Activated CD8-positive, alpha-beta memory T cell treated with anti-CD3 and anti-CD28 coated beads for 1 hour (primary cell): ENCODE measurements at places on chromosomes 11 and 22.

GRCh38 chr22:49994361-49995040 lies 18.1 kb downstream of the IL17REL start:
- DNase-seq: no peak

GRCh38 chr22:22865311-22866072 lies 22.1 kb upstream of the IGLL5 start:
- no peak for DNase-seq

GRCh38 chr22:20128619-20128901 lies 3.0 kb upstream of the ZDHHC8 start:
- no peak for DNase-seq

GRCh38 chr11:48127521-48128183 lies 89.0 kb upstream of the OR4B1 start:
- no peak for DNase-seq

- DNase-seq: no peak
These were observed 130.6 kb upstream of the CSNK2A3 start for GRCh38 chr11:11483627-11484026.

- DNase-seq: no peak
These were observed 531 bp upstream of the MEN1 start for GRCh38 chr11:64810891-64811272.

- DNase-seq: no peak
These were observed 15.5 kb upstream of the DEPDC7 start for GRCh38 chr11:33000181-33000580.

GRCh38 chr22:17896586-17896985 lies 122.3 kb upstream of the BID start:
- DNase-seq: no peak

DNA sequence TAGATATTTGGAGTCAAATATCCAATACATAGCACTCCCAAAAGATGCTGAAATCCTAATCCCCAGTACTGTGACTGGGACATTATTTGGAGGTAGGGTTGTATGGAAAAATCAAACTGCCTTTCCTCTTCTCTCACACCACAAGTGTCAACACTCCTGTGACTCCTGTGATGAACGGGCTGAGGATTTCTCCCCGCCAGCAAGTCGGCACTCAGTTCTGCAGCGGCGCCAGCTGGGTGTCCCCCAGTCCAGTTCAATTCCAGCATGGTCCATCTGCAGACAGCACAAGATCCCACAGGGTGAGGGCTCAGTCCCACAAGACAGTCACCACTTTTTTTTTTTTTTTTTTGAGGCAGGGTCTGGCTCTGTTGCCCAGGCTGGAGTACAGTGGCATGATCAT lies 4.3 kb upstream of the PARVB start:
- no peak for DNase-seq

DNA sequence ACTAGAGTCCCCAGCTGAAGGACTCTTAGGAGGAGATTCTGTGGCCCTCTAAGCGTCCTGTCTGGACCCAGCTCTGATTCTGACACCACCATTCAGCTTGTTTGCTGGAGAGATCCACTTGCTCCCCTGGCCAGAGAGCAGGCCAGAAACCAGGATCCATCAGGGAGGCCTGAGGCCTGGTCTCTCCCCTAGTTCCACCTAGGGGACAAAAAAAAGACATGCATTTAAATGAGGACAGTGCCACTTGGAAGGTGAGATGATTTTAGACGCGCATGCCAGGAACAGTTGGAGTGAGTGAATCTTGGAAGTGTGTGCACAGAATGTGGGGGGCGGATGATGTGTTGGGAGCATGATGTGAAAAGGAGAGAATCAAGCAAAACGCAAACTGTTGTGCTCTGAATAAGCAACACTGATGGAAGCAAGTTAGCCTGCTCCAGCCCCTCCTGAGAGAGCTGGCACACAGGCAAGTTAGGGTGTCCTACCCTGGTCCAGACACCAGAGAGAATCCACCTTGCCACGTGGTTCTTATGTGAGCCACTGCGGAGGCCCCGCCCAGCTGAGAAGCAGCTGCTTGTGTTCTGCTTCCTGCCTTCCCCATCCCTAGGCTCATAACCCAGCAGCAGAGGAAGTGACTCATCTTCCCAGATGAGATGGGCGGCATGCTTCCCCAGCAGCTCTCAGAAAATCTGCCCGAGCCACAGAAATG lies 8.0 kb upstream of the SLCO2B1 start:
- DNase-seq: peak; percentile 46

GRCh38 chr11:67119585-67120391 lies 725 bp downstream of the KDM2A start:
- DNase-seq: no peak

GRCh38 chr22:46528121-46528610 lies 9.3 kb downstream of the CELSR1 start:
- DNase-seq: no peak

GRCh38 chr11:64686466-64687170 lies 36.4 kb downstream of the NRXN2 start:
- DNase-seq: no peak

GRCh38 chr11:15519911-15520310 lies 405.2 kb downstream of the INSC start:
- DNase-seq: no peak

DNA sequence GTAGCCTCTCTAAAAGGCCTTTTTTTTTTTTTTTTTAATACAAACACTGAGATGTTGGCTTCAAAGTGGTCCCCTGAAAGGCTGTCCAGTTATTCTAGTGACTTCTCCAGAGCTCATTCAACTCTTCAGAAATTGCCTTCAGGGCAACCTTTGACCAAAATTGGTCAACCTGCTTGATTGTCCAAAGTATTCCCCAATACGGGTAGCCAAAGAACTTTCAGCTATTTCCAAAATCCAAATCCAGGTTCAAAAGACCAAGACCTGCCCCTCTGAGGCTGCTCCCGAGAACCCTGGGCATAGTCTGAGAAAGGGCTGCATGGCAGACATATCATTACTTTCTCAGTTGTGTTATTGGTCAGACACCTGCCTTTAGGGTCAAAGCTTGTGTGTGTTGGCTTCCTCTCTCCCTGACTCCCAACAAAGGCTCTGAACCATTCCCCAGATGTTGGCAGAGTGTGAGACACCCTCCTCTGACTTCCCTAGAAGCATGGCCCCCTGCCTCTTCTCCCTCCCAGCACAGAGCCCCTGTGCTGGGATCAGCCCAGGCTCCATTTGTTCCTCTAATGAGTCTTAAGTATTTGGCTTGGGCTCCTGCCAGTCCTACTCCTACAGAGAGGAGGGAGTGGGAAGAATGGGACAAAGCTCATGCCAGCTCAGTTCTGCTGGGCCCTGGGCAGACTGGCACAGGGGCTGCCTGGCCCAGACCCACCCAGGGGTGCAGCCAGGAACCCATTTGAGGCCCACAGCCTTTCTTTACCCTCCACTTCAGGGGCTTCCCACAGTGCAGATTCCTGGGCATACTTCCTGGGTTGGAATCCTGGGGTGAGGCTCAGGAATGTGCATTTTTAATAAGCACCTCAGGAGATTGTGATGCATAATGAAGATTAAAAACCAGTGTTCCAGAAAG lies 30.3 kb downstream of the TNKS1BP1 start:
- no peak for DNase-seq

DNA sequence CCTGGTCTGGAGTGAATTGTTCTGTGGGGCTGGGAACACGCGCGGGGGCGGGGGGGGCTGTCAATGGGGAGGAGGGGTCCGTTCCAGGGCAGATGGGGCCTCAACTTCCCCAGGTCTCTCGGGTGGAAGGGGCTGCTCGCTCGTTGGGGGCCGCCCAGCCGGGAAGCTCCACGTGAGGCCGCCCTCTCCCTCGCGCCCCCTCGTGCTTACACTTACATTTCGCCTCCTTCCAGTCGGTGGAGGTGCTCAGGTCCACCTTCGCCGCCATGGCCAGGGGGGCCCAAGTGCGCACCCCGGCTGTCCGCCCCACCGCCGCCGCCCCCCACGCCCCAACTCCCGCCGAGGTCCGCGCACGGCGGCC lies 452 bp downstream of the MACROD1 start:
- DNase-seq: no peak

DNA sequence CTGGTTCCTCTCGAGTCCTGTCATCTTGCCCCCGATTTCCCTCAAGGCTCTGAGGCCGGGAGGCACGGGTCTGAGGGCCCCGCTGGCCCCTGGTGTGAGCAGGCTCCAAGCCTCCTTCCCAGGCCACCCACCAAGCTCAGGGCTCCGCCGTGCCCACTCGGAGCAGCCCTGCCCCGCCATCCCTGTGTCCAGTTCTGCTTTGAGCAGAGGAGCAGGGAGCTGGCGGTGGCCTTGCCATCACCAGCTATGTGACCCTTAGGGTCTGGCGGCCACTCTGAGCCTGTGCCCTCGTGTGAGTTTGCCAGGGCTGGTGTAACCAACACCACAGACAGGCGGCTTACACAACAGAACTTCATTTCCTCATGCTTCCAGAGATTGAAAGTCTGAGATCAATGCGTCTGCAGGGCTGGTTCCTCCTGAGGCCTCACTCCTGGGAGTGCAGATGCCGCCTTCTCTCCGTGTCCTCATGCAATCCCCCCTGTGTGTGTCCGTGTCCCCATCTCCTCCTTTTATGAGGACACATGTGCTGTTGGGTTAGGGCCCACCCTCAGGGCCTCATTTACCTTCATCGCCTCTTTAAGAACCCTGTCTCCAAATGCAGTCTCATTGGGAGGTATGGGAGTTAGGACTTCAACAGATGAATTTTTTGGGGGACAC lies 36.5 kb upstream of the CELSR1 start:
- DNase-seq: no peak

- no peak for DNase-seq
These were observed 1475.5 kb upstream of the TENM4 start for GRCh38 chr11:80916173-80916798.

GRCh38 chr11:94735907-94736306 lies 32.2 kb upstream of the AMOTL1 start:
- DNase-seq: no peak

- no peak for DNase-seq
These were observed 15.9 kb downstream of the PSMD13 start for GRCh38 chr11:252666-253065.

DNA sequence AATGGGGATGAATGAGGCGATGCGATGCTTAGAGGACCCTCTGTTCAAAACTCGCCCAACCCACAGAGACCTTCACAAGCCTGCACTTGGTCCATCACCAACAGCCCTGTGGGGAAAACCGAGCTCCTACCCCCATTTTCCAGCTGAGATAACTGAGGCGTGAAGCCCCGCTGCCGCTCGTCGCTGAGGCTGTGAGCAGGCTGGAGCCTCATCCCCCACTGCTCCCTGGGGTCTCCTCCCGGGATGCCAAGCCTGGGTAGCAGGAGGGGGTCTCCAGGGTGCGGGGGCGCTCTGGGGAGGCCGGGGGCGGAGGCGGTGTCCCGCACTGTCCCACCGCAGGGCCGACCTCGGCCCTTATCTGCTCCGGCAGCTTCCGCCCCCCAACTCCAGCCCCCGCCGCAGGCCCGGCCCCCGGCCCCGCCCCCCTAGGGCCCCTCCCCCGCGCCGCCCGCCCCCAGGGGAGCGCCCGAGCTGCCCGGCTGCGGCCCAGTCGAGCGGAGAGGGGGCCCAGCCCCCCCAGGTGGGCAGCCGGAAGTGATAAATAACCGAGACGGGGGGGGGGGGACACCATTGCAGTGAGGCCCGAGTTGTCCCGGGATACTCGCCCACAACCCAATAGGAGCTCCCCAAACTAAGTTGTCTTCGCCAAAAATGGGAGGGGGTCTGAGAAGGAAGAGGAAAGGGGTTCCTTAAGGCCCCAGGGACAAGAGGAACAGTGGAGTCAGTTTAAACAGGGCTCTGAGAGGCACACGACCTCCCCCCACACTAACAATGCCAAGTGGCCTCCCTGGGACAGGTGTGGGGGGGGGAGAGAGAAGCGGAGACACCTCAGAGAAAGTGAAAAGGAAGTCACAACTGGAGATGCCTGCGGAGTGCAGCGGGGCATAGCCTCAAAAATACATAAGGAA lies 8.3 kb upstream of the SLC39A13 start:
- no peak for DNase-seq

GRCh38 chr22:37765953-37766576 lies 41.7 kb upstream of the GCAT start:
- no peak for DNase-seq

DNA sequence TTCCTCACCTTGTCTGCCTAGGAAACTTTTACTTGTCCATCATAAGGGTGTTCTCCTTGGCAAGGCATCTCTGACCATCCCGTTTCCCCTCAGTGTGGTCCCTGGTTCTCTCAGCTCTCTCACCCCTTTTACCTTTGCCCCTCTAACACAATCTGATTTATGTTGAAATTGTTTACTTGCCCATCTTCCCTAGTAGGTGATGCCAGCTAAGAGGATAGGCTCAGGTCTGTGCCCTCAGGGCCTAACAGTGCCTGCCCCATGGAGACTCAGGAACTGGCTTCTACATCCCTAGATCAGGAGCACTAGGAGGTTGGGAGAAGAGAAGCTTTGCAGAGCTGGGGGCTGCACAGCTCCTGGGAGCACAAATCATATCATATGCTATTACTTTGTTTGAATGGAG lies 21.1 kb upstream of the ALG8 start:
- no peak for DNase-seq

DNA sequence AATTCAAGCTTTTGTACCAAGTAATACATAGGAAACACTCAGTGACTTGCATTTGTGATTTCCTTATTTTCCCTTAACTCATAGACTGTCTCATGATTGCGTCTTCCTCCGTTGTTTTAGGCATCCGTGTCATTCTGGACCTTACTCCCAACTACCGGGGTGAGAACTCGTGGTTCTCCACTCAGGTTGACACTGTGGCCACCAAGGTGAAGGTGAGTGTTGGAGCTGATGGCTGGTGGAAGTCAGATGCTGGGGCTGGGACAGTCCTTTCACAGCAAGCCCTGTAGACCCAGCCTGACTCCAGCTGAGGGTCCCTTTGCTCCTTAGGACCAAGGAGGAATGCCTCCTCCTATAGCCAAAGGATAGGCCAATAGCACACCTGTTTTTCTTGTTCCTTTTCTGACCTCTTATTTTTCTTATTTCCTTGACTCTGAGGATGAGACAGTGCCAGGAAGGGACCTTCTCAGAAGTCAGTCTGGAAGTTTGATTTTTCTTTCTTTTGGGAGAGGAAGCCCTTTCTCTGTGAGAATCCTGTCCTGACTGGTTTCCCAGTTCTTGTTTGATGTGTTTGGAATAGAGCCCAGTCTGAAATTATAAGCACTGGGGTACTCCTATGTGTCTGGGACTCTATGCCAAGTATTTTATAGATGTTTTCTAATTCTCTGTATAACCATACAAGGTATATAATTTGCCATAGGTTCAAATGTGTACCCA lies 2.2 kb downstream of the SLC3A2 start:
- DNase-seq: no peak

DNA sequence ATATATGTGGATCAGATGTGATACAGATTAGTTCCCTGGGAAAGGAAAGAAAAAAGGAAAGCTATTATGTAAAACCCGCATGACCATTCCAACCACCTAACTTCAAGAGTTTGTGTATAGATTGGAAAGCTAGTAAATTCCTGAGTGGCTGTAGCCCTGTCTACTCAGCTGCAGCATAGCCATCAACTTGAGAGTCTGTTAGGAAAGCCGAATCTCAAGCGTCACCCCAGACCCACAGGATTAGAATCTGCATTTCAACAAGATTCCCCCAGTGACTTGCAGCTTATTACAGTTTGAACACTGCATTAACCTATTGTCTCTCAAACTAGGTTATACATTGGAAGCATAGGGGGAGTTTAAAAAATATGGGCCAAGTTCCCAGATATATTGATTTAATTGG lies 921.7 kb downstream of the LRRC4C start:
- DNase-seq: no peak

- DNase-seq: no peak
These were observed 94.3 kb upstream of the BMAL1 start for GRCh38 chr11:13183094-13183825.
